Mesenteric fat pad (tissue), 1 donor: ENCODE measurements at places on chromosomes 3 and 15. TPM values are rescaled to one million over a fixed set of nuclear protein-coding genes. Genes with fewer than 3 reads are reported as not detected.
A peak's percentile ranks its signal among the peaks of the same experiment; 100 is the strongest.

The TRPC1 gene
- 4.2 TPM for total RNA-seq

The PGBD4 gene
- 0.96 TPM for total RNA-seq

DNA sequence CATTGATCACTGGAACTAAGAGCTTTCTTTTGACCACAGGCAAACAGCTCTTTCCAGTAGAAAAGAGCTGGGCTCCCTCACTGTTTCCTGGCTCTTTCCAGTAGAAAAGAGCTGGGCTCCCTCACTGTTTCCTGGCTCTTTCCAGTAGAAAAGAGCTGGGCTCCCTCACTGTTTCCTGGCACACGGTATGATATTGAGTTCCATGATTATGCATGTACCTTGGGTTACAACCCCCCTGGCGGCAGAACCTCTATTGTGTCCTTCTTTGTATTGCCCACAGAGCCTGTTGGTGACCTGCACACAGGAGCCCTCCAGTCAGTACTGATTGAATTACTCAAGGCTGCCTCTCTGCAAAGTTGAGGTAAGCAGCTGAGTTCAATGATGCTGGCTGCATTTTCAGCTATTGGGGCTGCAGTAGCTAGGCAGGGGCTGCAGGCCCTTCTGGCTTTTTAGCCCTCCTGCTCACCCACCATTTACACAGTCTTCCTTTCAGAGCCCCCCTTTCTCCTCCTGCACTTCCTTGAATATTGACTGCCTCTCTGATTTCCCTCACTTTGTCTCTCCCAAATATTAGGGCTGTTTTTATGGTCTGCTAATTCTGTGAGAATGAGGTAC is 10.2 kb downstream of the ACKR2 start:
- DNase-seq, result no peak

DNA sequence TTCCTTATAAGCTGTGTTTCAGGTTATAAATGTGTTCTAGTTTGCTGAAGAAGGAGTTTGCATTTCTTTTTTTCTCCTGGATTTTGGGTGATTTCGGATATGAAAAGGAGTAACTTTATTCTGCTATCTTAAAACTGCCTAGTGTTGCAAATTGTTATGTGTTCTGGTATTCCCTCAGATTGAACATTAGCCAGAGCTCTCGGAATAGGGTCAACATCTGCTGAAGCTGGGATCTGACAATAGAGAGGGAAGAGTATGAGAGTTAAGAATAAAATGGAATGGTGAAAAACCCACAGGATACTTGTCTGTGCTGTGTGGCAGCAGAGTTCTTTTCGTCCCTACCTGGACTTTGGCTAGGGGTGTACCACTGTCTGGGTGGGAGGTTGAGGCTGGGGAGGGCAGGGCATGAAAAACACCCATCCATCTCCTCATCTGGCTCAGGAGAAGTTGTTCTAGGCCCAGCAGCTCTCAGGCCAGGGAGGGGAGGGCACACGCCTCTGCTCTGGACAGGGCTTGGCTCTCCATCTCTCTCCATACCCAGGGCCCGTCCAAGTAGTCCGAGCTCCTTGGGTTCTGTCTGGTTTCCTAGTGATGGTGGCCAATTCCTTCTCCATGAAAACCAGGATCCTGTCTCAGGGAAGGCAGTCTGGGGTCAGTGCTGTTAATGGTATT is 13.2 kb downstream of the SPSB4 start:
- DNase-seq, result peak; percentile 73

DNA sequence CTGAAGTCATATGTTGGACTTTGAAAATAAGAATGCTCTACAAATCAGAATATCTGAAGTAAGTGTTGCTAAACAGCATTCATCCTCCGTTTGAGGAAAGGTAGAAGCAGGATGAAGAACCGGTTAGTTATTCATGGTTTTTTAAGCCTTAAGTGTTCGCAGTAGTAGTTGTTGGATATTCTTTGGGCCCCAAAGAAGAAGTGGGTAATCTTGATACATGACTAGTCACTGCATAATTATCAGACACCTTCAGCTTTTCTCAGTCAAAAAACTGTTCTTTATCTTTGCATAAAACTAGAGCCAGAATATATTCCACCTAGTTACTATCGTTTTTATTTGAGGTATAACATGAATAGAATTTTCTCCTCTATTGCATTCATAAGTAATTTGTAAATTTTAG is 13.8 kb downstream of the RAB5A start:
- DNase-seq, result no peak

The NTRK3 gene
- total RNA-seq, result 1.6 TPM

The RAD51 gene
- total RNA-seq, result 0.32 TPM
